ENCODE measurements at places on chromosomes 1 and 21. TPM values are rescaled to one million over a fixed set of nuclear protein-coding genes. Genes with fewer than 3 reads are reported as not detected.

EPHX1 gene
- total RNA-seq = 76.8 TPM

CITED4 gene
- 45.4 TPM for total RNA-seq

AMPD1 gene
- 0.10 TPM for total RNA-seq

CR1L gene
- total RNA-seq = not detected

GJC2 gene
- 1.7 TPM for total RNA-seq

- DNase-seq = no peak
These were observed 577 bp upstream of the CEP350 start for GRCh38 chr1:179953974-179954492.

GRCh38 chr1:59419361-59420140, 122.7 kb downstream of the FGGY start:
- no peak for DNase-seq

DNA sequence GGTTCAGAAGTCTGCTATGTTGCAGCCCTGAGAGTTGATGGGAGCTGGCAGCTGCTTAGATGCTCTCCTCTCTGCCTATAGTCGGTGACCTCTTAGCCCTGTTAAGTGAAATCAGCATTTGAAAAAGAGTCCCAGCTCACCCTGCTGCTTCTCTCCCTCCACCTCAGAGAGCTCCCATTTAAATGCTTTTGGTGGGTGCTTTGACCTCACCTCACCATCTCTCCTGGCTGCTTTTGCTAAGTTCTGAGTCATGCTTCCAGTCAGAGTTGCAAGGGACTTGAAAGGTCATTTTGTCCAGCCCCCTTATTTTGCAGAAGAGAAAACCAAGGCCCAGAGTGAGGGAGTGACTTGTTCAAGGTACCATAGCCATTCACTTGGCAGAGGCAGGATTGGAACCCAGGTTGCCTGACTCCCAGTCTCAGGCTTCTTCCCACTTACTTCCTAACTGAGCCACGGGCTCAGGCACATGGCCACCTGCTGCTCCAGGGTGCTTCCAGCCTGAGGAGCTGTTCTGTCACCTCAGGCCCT, 3.3 kb downstream of the MAPKAPK2 start:
- no peak for DNase-seq

DNA sequence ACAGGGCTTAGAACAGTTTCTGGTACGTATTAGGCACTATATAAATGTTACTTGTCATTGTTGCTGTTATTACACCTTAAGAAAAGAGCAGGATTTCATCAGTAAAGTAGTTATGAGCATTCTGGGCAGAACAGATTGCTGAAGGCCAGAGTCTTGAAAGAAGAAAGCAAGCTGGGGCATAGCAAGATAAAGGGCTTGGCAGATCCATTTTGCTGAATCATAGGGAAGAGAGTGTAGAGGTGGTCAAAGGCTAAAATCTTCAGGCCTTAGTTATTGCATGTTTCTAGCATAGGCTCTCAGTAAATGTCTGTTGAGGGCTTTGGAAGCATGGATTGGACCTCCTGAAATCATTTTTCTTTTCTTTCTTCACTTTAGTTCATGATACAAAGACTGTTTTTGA, 67.5 kb downstream of the PLA2G4A start:
- no peak for DNase-seq

DNA sequence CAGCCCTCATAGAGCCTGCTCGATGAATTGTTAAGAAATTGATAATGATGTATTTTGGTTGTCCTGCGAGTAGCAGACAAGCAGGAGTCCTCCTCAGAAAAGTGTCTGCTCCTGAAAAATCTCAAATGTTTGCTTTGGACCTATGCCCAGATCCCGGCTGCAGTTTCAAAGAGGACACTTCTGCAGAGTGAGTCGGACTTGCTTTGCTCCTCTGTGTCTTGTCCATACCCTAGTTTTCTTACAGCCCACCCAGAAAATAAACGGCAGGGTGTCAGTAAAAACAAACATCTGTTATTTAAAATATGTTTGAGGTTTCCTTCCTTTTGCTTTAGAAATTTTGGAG, 2.8 kb downstream of the S100A10 start:
- no peak for DNase-seq

DNA sequence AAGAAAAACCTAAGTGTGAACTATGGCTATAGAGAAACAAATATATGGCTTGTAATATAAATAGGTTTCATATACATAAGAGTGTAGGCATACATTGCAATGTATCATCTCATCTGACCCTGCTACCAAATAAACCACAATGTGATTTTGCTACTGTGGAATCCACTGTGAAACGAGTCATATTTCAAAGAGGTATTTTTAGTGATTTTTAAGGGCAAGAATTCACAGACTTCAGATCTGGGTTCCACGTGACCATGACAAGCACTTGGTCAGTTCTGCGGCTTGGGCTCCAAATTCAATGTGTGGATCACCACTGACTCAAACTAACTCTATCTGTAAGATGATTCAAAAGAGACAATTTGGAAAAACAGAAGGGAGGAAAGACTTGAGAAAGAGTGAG, 147.0 kb upstream of the ERG start:
- no peak for DNase-seq

GRCh38 chr1:110004583-110004982, 20.0 kb downstream of the AHCYL1 start:
- DNase-seq = no peak

- DNase-seq = no peak
These were observed 11.9 kb downstream of the PRRX1 start for GRCh38 chr1:170675865-170676264.

DNA sequence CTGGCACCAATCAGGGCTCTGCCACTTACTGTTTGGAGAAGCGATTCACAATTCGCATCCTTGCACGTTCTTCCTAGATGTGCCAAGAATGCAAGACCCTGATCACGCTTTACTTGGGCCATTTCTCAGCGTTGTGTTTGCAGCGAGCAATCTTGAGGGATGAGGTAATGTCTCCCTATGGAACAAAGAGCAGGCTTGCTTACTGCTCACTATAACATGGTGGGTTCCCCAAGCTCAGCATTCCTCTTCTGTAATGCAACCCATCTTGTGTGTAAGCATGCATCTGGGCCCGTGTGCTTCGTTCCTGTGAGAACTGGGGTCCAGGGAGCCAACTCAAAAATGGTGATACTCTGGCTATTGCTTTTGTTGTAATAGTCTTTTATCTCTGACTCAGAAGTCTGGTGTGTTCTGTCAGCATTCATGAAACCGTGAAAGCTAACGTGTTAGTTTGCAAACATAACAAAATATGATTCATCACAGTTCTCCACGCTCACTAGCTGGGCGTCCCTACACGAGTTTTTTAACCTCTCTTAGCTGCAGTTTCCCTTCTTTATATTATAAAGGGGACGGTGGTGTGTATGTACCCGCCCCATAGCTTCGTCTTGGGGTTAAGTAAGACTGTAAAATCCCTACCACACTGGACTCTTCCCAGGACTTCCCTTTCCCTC, 33.3 kb downstream of the DNTTIP2 start:
- no peak for DNase-seq

GRCh38 chr1:184559117-184559713, 172.4 kb downstream of the C1orf21 start:
- DNase-seq = no peak

- no peak for DNase-seq
These were observed 12.4 kb downstream of the C8B start for GRCh38 chr1:56953386-56953785.

GRCh38 chr1:19462781-19463503, 22.4 kb downstream of the CAPZB start:
- DNase-seq = no peak

DNA sequence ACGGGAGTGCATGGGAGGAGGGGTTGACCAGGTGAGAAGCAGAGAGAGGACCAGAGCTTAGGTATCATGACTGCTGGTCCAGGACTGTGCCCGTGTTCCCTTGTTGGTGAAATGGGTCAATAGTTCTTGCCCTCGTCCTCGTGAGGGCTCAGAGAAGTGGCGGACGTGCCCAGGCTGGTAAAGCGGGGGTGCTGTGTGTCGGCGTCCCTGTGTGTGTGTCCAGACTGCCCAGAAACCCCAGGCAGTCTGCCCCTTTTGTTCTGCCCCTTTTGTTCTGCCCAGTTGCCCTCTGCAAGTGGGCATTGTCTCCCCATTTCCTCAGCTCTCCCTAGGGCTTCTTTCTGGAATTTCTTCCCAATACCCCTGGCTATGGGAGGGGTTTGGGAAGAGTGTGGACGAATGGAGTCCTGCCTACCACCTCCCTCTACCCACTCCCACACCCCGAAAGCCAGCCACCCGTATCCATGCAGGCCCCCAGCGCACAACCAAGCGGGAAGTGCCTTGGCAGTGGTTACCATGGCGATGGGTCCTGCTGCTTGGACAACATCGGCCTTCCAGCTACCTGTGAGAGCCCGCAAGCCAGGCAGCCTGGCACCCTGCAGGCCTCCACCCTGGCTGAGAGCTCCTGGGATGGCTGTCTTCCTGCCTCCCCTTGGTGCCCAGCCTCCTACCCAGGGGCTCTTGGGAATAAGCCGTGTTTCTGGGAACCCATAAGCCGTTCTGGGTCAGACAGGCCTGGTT, 34.7 kb downstream of the ACOT11 start:
- peak; percentile 50 for DNase-seq

DNA sequence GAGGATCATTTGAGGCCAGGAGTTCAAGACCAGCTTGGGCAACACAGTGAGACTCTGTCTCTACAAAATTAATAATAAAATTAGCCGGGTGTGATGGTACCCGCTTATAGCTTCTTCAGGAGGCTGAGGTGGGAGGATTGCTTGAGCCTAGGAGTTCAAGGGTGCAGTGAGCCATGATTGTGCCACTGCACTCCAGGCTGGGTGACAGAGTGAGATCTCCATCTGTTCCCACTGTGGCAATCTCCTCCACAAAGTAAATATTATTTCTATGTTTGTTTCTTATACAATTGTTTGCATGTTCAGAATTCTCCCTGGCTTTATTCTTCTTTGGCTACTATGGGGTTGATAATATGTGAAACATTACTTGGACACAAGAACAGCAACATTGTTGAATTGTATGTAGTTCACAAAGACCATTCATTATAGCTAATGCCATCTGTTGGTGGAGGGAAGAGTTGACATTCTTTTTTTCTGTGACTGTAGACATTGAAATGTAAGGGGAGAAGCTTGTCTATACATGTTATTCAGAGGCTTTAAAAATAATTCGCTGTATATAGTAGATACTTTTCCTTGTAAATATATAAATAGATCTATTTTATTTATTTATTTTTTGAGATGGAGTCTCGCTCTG, 47.8 kb upstream of the SRSF10 start:
- DNase-seq = no peak

DNA sequence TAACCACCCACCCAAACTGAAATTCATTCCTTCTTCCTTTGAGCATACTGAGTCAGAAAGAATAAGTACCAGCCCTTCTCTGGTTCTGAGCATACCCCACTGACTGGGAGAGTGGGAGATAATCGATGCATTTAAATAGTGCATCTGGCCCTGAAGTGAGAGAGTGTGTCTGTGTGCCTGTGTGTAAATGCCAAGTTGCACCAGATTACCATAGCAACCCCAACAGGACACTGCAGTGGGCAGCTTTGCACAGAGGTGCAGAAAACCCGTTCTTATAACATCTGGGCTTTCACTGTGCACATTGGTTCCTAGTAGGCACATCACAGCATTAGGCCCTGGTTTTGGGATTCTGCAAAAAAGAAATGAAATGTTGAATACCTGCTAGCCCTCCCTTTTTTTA, 2.3 kb downstream of the ASTN1 start:
- DNase-seq = no peak

- no peak for DNase-seq
These were observed 542 bp upstream of the XPR1 start for GRCh38 chr1:180631194-180631765.

GRCh38 chr1:11944358-11944931, 9.9 kb downstream of the PLOD1 start:
- DNase-seq = no peak

- peak; percentile 83 for DNase-seq
These were observed 126.7 kb upstream of the KIAA0040 start for GRCh38 chr1:175319112-175319911.

DNA sequence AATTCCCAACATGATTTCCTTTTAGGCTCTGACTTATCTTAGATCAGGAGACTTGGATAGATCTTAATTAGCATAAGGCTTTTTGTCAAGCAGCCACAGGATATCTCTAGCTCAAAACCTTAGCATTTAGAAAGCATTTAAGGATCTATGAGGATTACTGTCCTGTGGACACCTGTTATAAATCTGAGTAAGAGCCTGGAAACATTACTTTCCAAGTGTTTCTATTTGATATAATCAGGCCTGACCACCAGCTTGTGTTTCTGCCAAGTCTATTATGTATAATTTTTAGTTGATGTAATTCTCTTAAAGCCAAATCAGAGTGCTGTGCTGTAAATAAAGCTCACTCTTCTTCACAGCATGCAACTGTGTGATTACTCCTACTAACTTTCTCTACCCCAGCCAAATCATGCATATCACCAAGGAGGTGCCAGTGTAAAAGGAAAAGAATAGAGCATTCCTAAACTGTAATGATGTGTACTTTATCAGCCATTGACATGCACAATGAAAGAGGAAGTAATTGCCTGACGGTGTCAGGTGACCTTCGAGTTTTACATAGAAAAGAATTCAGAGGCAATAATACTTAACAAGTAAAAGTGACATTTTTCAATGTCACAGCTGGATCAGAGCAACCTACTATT, 309.9 kb upstream of the PRMT6 start:
- DNase-seq = no peak

DNA sequence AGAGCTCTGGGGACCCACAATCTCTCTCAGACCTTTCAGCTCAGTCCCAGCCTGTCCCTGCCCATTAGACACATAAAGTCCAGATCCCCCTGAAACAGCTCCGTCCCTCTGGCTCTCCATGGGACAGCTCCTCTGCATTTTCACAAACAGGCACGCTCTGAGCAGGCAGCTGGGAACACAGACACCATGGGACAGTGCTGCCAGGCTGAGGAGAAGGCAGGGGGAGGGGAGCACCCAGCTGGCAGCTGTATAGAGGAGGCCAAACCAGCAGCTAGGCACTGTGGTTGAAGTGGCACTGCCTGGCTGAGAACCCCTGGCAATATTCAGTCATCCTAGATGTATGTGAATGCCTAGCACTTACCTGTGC, 2.0 kb downstream of the TMEM63A start:
- peak; percentile 63 for DNase-seq

DNA sequence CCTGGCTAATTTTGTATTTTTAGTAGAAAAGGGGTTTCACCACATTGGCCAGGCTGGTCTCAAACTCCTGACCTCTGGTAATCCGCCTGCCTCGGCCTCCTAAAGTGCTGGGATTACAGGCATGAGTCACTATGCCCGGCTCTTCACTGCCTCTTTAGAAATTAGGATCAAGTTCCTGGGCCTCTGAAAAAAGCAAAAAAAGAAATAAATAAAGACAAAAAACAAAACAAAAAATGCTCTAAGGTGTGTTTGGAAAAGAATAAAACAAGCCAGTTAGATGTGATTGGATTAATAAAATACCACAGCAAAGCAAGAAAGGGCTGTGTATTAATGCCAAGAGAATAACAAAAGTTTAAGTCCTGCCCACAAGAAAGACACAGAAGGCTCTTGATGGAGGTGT, 4.2 kb upstream of the ABCB10 start:
- DNase-seq = no peak

DNA sequence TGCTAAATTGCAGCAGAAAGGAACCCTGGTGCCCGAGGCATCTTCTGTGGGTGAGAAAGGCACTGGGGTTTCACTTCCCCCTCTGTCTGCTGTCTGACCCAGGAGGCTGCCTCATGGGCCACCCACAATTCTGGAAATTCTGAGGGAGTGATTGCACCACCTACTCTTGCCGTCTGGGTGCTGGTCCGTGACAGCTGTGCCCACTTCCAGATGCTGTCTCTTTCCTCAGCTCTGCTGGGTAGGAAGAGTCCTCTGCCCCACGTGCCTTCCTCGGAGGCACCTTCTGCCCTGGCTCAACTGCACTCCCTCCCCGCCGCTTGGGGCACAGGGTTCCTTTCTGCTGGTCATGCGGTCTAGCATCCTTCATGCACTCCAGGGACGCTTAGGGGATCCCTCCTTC, 96.3 kb downstream of the ARHGEF10L start:
- DNase-seq = peak; percentile 63

Data from left ventricle myocardium superior (tissue), 1 donor.